ENCODE measurements at places on chromosomes 3 and 15. TPM values are rescaled to one million over a fixed set of nuclear protein-coding genes. Genes with fewer than 3 reads are reported as not detected.

Gene EPHB3
- total RNA-seq: not detected

Gene GOLGA8K
- total RNA-seq: not detected

Gene HOMER2
- total RNA-seq: 30.4 TPM

GRCh38 chr3:58332575-58333188 is at the start of gene PXK:
Gene PXK (plus strand): TSS chr3:58332892. CDS start chr3:58332989, 97 bp downstream.
- no peaks in the 10 kb centered on the region for H3K27me3 ChIP-seq
- H3K4me3 ChIP-seq: peak within 1 kb of the TSS; percentile 86
- peaks cover 28% of the 10 kb centered on the region for H3K36me3 ChIP-seq
- peaks cover 65% of the 10 kb centered on the region for H3K4me1 ChIP-seq
- peak; percentile 93 for DNase-seq
- peak within 1 kb of the TSS; percentile 100 for H3K27ac ChIP-seq

GRCh38 chr15:98408231-98408630 is 240.1 kb upstream of the IGF1R start:
- H3K36me3 ChIP-seq: no peaks in the 10 kb centered on the region
- no peak overlapping the region for H3K4me3 ChIP-seq
- no peaks in the 10 kb centered on the region for H3K4me1 ChIP-seq
- H3K27ac ChIP-seq: no peak overlapping the region
- no peaks in the 10 kb centered on the region for H3K27me3 ChIP-seq

DNA sequence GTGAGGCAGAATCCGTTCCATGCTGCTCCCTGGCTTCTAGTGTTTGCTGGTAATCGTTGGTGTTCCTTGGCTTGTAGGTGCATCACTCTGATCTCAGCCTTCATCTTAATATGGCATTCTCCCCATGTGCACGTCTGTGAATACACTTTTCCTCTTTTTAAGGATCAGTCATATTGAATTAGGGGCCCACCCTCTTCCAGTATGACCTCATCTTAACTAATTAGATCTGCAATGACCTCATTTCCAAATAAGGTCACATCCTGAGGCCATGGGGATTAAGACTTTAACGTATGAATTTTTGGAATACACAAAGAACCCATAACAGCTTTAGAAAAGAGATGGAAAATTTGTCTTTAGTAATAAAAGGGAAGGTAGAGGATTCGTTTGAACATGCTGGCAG is 34.1 kb upstream of the MASP1 start:
- H3K4me3 ChIP-seq: no peak overlapping the region
- no peaks in the 10 kb centered on the region for H3K27me3 ChIP-seq
- no peaks in the 10 kb centered on the region for H3K36me3 ChIP-seq
- H3K27ac ChIP-seq: no peak overlapping the region
- DNase-seq: no peak

DNA sequence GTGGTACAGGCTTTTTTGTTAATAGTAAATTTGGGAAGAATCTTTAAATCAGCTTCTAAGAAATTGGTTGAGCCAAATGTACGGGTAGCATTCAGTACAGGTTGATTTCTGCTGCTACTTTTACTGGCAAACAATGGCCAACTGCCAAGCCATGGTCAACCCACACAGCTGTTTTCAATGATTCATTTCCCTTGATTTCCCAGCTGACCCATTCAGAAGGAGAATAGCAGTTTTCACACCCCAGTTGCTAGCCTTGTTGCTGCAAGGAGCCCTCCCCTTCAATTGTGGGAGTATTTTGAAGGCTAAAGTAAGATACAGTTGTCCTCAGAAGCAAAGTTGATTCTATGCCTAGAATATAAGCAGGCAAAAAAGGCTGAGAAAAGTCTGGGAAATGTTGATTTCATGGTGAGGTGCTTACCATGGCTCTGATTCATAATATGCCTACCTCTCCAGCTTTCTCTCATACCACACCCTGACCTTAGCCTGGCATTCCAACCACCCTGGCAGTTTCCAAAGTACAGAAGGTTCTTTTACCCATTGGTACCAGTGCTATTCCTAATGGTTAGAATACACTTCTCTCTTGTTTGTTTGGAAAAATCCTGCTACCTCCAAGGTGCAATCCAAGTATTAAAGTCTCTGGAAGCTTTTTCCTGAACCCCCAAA is 320.3 kb upstream of the TGFBR2 start:
- H3K4me1 ChIP-seq: no peaks in the 10 kb centered on the region
- no peak overlapping the region for H3K4me3 ChIP-seq
- DNase-seq: no peak
- no peaks in the 10 kb centered on the region for H3K27me3 ChIP-seq
- no peaks in the 10 kb centered on the region for H3K36me3 ChIP-seq

DNA sequence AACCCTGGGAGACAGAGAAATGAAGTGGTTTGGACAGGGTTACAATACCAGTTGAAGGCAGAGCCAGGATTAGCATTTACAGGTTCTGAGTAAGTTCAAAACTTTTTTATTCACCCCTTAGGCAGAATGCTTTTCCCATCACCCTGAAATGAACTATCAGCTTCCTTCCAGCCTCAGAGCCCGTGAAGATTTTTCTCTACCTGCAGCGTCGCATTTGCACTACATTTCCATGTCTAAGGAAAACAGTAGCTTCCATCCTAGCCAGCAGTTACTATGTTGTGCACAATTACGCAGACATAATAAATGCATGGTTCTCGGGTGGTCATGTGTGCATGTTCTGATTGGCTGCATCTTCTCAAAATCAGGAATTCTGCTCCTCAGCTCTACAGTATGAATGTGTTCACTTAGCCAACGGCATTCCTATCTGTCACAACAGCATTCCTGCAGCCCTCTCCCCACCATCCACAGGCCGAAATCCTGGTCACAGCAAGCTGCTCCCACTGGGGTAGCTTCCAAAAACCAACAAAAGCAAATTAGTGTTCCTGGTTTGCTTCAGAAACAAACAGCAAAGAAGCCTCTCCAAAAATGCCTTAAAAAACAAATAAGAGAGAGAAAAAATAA is 510.8 kb upstream of the SEMA6D start:
- DNase-seq: no peak

DNA sequence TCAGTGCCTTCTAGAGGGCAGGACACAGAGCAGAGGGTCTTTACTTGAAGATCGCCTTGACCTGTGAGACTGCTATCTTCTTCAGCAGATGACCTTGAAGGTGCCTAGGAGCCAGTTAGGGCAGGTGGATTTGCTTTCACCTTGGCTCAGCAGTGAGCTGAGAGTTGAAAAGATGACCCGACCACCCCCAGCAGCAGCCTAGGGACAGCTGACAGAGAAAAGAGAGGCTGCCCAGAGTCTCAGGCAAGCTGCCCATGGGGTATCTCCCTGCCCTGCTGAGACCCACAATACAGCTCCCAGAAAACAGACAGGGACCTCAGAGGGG is 453 bp upstream of the LTF start:
- H3K4me3 ChIP-seq: no peak overlapping the region
- H3K4me1 ChIP-seq: no peaks in the 10 kb centered on the region
- 0 out of 2 replicates have a peak, but pooled peaks cover 3% of the 10 kb centered on the region for H3K27me3 ChIP-seq
- DNase-seq: no peak
- H3K36me3 ChIP-seq: no peaks in the 10 kb centered on the region

GRCh38 chr3:87993566-87993965 is 65.2 kb downstream of the CGGBP1 start:
- no peak overlapping the region for H3K4me3 ChIP-seq
- no peak for DNase-seq
- H3K27me3 ChIP-seq: no peaks in the 10 kb centered on the region
